ENCODE measurements at places on chromosomes 6 and 20.

DNA sequence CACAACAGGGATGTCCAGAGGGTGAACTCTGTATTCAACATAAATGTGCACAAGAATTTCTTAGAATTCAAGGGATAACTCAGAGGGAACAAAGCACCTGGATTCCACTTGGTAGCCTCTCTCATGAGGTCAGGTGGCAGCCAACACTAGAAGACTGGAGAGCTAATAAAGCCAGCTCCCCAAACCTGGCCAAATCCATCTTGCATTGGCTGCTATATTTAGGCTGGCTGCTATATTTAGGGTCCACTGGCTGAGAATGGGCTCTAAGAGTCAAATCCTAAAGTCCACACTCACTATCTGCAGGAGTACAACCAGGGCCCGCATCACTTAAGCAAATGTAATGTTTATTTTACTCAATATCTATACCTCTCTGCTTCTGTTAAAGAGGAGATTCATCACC, 20.0 kb downstream of the TBC1D7 start:
- no peak for DNase-seq

- no peak for DNase-seq
Measured at GRCh38 chr6:88840796-88841539, 122.5 kb downstream of the RNGTT start.

DNA sequence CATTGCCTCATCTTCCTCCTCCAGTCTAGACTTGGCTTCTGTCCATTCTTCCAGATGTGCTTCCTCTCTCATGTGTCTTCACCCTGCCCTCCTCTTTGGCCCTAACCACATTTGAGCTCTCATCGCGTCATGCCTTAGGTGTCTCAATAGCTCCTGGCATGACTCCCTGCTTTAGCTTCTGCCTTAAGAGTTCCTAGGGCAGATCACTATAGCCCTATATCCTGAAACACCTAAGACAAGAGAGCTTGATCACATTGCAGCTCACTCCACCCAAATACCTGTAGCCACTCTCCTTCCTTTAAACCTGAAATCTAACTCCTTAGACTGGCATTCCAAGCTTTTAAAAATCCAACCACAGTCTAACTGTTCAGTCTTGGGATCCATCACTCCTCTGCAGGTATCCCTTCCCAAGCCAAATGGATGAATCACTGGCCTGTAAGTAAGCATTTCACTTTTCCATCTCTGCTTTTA, 69.0 kb upstream of the STXBP5 start:
- DNase-seq: peak; percentile 4

- DNase-seq: no peak
Measured at GRCh38 chr6:131033631-131034030, 29.4 kb downstream of the EPB41L2 start.

DNA sequence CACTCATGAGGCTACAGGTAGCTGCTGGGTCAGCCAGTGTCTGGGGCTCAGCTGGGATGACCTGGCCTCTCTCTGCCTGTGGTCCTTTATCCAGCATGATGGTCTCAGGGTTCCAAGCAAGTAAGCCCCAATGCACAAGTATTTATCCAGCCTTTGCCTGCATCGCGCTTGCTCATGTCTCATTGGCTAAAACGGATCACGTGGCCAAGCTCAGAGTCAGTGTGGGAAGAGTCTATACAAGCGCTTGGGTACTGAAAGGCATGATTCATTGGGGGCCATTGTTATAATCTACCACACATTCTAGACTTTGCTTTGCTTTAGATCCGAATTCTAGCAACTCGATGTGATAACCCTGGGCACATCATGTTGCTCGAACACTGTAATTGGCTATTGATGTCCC, 48.3 kb downstream of the PPP1R16B start:
- DNase-seq: no peak

DNA sequence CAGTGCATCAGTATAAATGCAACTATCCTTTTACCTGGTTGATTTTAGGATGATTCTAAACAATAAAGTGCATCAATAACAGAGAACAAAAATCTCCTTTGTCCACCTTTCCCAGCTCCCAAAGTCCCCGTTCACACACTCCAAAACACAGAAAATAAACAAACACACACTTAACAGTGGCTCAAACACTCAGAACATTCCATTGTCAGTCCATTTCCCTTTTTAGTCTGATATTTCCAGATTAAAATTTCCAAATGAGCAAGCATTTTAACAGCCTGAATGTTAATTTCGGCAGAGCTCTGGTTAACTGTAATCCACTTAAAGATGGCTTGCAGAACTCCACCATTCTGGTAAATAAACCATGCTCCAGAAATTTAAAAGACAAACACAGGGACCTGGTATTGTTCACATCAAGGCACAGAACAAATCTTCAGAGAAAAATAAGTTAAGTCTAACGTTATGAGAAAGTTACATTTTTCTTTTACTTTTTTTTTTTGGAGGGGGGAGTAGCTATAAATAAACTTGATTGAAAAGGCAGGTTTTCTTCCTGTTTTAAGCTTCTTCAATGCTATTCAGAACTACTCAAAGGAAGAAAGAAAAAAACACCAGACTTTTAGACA, 100.8 kb downstream of the DST start:
- DNase-seq: no peak

DNA sequence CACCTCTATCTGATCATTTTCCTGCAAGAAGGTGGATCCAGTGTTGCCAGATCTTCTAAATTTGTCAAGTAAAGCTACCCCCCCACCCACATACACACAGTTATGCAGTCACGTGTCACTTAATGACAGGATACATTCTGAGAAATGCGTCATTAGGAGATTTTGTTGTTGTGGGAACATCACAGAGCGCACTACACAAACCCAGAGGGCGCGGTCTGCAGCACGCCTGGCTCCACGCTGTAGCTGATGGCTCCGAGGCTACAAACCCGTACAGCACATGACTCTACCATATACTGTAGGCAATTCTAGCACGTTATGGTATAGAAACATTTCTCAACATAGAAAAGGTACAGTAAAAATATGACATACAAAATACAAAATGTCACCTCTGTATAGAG, 126.9 kb downstream of the SYCP2 start:
- no peak for DNase-seq

- DNase-seq: no peak
Measured at GRCh38 chr6:119609865-119610264, 260.3 kb upstream of the MAN1A1 start.

- DNase-seq: no peak
Measured at GRCh38 chr6:118562959-118563358, 14.9 kb downstream of the PLN start.

- no peak for DNase-seq
Measured at GRCh38 chr6:111024681-111025080, 42.8 kb downstream of the RPF2 start.

DNA sequence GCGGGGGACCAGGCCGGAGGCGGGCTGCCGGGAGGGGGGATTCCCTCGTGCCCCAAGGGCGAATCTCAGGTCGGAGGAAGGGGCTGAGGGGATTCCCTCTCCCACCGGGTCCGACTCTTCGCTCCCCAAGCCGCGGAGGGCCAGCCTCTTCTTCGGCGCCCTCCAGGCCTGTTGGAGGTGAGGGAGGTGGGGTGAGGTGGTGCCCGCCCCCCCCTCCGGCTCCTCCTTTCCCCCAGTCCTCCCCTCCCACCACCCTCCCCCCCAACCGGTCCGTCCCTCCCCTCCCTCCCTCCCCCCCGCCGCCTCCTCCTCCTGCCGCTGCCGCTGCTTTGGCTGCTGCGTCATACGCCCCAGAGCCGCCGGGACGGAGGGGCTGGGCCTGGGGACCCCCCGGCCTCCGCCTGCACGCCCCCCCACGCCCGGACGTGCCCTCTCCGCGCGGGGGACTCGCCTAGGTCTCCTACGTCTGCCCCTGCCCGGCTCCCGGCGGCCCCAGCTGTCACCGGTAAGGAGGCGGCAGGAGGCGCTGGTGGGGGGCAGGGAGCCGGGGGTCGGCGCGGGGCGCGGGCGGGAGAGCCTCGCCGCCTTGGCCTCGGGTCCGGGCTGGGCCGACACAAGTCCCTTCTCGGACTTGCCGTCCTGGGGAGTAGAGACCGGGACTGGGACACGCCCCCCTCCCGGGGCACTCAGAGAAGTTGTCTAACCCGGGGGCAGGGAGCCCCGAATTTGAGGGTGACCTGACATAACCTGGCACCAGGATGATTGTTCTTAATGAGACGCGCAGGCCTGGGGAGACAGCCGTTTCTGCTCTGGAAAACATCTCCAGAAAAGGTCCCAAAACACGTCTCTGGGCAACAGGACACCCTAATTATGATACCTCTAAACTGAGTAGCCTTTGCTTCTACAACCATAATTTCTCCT, at the start of gene PHF1:
PHF1 (plus strand) TSS at position 304 of the 921 bp plus-strand sequence. CDS start 1,250 bp downstream, outside the sequence.
- no peak for DNase-seq

GRCh38 chr6:40419377-40419776, 167.8 kb downstream of the LRFN2 start:
- DNase-seq: no peak

- DNase-seq: peak; percentile 29
Measured at GRCh38 chr6:136031982-136032381, 180.5 kb downstream of the PDE7B start.

- DNase-seq: no peak
Measured at GRCh38 chr20:17602493-17602892, 32.6 kb downstream of the DSTN start.
